ENCODE measurements at places on chromosomes 4 and X.

DNA sequence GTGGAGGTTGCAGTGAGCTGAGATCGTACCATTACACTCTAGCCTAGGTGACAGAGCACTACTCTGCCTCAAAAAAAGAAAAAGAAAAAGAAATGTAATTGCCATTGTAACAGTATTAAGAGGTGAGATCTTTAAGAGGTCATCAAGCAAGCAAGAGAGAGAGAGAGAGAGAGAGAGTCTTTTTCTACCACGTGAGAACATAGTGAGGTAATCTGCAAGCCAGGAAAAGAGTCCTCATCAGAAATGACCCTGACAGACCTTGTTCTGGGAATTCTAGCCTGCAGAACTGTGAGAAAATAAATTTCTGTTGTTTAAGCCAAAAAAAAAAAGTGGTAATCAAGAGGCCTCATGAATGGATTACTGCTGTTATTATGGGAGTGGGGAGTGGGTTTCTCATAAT lies 14.9 kb downstream of the GPKOW start:
- DNase-seq, result no peak

- no peak for DNase-seq
Measured at GRCh38 chr4:112677519-112678091, 40.7 kb downstream of the LARP7 start.

DNA sequence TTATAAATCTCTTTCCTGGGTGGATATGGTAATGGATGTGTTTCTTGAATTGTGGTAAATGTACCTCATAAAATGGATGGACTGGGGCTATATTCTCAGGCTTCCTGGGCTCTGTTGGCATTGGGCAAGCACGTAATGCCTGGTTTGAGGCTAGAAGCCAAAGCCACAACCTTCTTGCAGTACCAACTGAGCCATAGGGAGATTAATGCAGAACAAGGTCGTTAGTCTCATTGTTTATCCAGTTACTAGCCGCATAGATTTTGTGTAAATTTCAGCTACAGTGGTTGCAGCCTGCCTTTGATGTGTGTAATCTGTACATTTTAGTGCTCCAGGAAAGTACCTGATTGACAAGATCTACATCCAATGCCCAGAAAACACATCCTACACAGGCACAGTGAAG lies 7.2 kb upstream of the LEF1 start:
- DNase-seq, result no peak

DNA sequence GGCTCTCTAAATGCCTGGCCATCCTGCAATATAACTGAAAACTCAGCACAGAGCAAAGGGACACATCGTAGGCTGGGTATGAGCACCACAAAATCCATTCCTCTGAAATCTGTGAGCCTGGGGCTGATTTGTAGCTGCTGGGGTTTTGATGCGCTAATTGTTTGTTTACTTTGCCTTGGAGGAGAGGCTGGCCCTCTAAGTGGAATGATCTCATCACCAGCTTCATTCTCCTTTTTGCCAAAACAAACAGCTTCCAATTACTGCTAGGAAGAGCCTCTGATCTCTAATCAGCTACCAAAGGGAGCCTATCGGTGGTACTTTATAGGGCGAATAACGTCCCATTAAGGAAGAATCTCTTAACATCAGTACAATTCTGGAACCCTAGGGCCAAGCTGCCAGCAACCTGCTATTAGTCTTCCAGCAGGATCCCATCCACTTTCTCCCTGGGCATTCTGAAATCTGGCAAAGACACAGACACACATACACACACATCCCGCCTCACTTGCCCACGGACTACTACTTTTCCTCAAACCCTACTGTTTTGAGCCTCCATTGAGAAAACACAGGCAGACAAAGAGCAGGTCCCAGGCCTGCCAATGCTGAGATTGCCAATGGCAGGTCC lies 5.8 kb downstream of the ANOS1 start:
- DNase-seq, result no peak

- DNase-seq, result no peak
Measured at GRCh38 chrX:19855700-19856381, 31.6 kb downstream of the SH3KBP1 start.

DNA sequence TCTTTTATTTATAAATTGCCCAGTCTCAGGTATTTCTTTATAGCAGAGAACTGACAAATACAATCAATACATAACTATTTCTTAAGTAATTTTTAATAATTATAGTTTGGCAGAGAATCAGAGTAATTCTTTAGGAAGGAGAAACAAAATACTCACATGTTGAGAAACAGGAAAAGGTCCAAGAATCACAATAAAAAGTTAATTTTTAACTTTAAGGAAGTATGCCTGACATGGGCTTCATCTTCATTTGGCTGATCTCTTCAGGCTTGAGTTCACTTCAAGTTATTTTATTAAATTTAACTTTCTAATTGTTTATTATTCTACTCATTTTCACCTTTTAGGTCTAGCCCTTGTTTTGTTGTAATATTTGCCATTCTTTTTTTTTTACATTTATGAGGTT lies 36.1 kb upstream of the RNF150 start:
- DNase-seq, result no peak

DNA sequence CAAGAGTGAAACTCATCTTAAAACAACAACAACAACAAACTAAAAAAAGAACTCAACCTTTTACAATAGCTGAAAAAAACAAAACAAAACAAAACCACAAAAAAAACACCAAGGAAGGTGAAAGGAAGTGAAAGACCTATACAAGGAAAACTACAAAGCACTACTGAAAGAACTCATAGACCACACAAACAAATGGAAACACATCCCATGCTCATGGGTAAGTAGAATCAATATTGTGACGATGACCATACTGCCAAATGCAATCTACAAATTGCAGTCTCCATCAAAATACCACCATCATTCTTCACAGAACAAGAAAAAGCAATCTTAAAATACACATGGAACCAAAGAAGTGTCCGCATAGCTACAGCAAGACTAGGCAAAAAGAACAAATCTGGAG lies 41.5 kb upstream of the FGF2 start:
- no peak for DNase-seq

GRCh38 chr4:174423257-174423944 lies 98.9 kb downstream of the HPGD start:
- no peak for DNase-seq

- no peak for DNase-seq
Measured at GRCh38 chr4:6495296-6495590, 22.8 kb upstream of the PPP2R2C start.

- no peak for DNase-seq
Measured at GRCh38 chr4:95058991-95059390, 301.2 kb downstream of the BMPR1B start.

DNA sequence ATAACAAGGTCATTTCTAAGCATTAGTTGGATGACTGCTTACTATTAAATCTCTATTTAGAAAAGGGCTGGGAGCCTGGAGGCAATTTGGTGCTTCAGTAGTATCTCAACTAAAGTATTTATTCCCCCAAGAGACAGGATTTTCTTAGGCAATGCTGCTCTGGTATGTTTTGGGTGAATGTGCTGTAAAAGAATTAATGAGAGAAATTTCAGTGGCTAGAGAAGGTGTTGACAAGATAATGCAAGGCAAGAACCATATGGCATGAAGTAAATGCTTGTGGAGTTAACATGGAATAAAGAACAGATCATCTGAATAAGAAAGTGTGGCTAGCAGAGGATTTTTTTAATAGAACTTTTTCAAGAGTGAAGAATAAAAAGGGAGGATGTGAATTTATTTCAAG lies 3.9 kb downstream of the CYP2U1 start:
- no peak for DNase-seq

DNA sequence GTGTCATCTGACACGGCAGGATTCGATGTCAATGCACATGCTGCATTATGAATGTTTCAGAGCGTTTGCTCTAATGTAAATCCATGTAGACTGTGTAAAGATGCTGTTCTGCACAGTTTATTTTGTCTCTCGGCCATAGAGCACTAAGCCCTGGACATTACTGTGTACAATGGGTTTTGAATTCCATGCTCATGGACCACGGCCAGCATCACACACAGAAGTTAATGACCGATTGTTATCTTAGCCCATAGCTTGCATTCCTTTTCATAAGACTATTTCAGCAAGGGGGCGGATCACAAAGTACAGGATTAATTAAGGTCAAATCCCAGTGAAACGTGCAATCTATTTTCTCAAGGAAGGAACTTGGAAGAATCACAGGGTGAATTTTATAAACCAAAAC lies 286.1 kb upstream of the TENM3 start:
- DNase-seq, result no peak

DNA sequence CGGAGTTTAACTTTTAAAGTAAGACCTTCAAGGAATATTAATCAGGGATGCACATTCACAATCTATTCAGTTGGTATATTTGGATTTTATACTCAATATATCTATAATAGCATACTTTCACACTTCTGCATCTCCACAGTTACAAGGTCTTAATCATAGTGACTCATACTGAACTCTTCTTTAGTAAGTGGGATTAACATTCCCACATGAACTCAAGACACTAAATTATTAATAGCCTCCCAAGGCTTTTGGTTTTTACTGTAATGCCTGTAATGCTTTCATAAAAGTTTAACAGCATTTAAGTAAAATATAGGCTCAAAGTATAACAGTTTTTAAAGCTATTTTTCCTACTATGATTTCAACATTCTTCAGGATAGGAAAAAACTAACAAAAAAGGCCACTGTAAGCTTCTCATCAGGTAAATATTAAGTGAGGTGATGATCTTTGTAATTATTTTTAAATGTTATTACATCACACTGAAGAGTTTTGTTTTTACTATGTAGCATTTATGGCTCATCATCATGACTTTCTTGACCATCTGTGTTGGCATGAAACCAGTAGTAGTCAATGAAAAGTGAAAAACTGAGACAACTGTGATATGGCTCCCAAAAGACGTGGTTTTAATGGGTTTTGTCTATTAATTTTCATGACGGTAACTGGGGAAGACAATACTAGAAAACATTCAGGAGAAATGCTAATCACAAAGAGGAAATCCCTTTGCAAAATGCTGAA lies 91.5 kb upstream of the GALNT7 start:
- no peak for DNase-seq

- DNase-seq, result no peak
Measured at GRCh38 chr4:17038510-17039176, 140.2 kb upstream of the LDB2 start.

DNA sequence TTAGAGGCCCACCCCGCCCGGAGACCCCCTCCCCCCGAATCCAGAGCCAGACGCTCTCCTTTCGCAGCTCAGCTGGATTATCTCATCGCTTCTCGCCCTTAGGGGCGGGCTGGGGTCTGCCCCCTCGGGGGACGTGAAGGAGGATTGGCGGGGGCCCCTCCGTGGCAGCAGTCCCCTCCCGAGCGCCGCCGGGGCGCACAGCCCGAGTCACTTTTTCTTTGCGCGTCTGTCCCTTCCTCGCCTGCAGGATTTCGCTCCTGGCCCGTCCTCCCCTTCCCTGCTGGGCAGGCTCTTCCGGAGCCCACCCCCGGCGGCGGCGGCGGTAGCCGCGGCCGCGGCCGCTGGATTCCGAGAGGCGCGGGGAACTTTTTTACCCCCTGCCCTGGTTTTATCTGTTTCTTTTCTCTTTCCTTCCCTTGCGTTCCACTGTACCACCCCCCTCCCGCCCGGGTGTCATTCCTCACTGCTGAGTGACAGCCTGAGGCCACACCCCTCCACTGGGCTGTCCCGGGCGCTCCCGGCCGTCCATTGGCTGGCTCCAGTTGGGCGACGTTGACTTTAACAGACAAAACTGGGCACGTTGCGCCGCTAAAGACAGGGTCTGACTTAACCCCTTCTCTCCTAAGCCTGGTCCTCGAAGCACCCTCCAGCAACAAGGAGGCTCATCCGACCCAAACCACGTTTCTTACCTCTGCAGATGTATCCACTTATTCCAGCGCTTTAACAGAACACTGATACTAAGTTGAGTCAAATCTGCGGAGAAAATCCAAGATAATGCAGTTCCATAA lies 492 bp upstream of the NKX3-2 start:
- peak; percentile 44 for DNase-seq

DNA sequence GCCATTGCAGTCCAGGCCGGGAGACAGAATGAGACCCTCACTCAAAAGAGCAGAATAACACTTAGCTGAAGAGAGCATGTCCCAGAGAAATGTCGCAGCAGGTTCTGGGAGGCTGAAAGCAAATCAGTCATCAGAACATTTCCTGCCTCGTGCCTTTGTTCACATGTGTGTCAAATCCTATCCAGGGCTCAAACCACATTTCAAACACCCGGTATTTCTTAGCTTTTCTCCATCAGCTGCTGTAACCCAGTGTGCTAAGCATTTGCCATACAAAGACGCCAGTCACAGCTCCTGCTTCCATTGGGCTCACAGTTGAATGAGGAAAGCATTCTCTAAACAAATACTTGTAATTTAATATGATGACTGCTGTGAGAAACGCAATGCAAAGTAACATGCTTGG lies 6.0 kb downstream of the PALLD start:
- DNase-seq, result no peak

- DNase-seq, result no peak
Measured at GRCh38 chr4:161581262-161582230, 582.3 kb downstream of the FSTL5 start.

- DNase-seq, result no peak
Measured at GRCh38 chr4:136650541-136651277, 881.6 kb downstream of the PCDH18 start.

DNA sequence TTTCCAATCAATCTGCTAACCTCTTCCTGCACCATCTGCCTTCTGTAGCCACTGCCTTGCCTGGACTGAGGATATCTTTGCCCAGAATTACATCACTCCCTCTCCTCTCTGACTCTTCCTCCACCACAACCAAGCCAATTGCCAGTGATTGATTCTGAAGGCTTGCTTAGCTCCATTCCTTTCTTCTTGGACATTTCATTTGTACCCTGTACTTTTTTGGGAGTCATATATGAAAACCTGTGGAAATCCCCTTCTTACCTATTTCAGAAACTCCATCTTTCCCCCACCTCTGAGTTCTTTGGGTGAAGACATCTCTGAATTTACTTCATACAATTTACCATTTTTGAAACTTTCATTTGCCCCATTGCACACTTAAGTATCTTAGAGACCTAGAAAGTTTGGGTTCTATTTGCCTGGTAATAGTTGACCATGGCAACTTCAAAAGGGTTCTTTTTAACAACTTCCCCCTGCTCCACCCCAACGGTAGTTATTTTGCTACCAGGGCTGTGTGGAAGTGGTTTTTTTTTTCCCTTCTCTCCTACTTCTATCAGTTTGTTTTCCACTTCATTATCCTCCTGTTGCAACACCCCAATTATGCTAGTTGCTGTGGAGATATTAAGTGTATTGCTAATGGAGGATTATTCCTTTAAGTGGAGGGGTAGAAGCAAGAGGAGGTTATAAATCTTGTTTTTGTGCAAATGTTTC lies 14.3 kb downstream of the SGMS2 start:
- no peak for DNase-seq

DNA sequence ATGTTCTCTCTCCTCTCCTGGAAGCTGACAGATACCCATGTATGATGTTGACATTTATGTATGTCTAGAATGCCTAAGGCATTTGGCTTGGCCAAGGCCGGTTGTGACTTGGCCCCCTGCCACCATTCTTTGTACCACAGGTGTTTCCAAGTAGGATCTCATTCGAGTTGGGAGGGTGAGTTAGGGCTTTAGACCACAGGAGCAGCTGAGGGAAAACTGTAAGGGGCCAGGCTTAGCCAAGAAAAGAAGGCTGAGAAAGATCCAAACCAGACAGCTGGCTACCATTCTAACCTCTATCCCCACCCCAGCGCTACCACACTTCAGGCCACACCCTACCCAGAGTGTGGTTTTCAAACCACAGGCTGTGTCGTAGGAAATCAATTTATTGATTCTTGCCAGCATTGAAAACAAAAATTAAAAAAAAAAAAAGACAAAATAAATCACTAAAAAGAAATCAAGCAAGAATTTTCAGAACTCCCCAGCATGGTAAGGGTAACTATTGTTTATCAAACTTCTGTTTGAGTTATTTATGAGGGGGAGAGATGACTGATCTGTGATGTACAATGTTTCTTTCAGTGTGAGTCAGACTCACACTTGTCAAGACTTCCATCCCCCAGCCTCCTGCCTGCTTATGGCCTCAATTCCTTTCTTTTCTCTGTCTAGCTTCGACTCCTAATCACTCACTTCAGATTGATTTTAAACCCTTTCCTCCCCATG lies 9.9 kb downstream of the TMSB4X start:
- no peak for DNase-seq

Measured in GM12892 (cell line).